Endothelial cell (in vitro differentiated cells): ENCODE measurements at places on chromosomes 3 and 15. TPM values are rescaled to one million over a fixed set of nuclear protein-coding genes. Genes with fewer than 3 reads are reported as not detected.

DNA sequence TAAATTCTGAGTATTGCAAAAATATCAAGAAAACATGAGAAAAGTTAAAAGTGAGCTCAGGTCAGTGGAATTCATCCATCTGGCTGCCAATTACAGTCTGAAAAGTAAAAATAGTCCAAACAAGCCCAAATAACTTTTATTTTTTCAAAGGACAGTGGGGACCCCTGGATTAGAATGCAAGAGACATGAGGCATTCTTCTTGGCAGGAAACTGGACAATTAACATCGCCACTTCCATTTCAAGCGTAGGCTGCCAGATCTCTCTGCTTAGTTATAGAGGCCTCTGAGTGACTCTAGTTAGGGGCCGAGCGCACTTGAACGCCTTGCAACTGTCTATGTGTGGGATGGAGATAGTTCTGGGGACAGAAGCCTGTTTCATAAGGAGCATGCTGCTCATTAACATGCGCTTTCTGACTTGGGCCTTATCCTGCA, 189.1 kb downstream of the GHSR start:
- DNase-seq: no peak

DNA sequence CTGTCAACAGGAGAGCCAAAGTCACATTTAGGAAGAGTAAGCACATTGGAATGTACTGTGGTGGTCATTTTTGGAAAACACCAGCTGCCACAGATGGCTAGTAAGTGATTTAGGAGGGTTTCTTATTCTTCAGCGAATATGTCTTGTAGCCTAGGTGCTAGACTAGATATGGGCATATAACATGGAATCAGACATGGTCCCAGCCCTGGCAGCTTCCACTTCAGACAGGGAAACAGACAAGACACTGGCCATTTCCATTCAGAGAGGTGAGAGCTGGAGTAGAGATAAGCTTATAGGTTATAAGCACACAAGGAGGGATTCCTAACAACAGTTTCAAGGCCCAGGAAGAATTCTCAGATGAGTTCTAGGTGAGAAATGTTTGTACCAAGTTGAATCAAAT, 28.2 kb upstream of the BFSP2 start:
- no peak for DNase-seq

- DNase-seq: no peak
Measured at GRCh38 chr3:67291287-67292252, 293.5 kb downstream of the KBTBD8 start.

The ANKRD34C gene
- total RNA-seq: not detected
